ENCODE measurements at places on chromosomes 13 and 19.

GRCh38 chr19:5914946-5915781, 1.1 kb downstream of the CAPS start:
- no peak for DNase-seq

GRCh38 chr19:38699027-38699346, 45.3 kb downstream of the CAPN12 start:
- DNase-seq = no peak

DNA sequence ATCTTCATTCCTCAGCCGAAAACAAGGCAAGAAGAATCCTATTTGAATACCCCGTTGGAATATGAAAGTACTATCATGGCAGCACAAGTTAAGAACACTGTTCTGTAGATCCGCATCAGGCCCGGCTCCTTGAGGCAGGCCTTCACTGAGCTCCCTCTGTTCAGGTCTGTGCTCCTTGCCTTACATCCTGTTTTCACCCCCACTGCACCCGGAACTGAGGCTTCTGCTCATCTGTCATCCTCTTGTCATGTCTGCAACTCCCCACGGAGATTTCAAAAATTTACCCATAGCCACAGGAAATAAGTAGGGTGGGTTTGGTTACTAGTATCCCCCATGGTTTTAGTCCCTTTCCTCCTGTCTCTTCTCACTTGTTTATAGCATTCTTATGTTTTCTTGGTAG, 861.9 kb downstream of the GPC5 start:
- DNase-seq = no peak

DNA sequence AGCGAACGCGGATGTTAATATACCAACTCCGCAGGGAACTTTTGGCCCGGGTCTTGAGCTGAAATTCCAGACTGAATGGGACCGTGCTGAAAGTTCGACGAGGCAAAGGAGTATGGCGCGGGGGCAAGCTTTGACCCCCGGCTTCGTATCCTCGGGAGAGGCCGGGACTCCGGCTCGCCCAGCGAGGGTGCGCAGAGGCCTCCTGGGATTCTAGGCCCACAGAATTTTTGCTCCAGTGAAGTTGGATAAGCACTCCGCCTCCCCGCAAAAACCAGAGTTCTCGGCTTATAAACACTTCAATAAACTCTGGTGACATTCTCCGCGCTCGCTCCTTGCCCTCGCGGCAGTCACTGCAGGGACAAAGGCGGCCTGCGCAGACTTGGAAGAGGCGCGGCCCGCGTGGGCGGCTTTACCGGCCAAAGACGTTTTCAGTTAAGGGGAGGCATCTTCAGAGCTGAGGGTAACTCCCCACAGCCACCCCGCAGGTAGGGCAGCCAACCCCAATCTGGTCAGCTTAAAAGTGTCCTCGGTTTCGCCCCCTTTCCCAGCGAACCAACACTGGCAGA, 112.6 kb downstream of the KCNRG start:
- no peak for DNase-seq

GRCh38 chr19:34269968-34270621, 15.7 kb downstream of the GARRE1 start:
- peak; percentile 73 for DNase-seq

- no peak for DNase-seq
Observed at GRCh38 chr19:48755084-48755641, at the start of gene FGF21. FGF21 (plus strand) TSS chr19:48755524; CDS start chr19:48756237, 713 bp downstream.

DNA sequence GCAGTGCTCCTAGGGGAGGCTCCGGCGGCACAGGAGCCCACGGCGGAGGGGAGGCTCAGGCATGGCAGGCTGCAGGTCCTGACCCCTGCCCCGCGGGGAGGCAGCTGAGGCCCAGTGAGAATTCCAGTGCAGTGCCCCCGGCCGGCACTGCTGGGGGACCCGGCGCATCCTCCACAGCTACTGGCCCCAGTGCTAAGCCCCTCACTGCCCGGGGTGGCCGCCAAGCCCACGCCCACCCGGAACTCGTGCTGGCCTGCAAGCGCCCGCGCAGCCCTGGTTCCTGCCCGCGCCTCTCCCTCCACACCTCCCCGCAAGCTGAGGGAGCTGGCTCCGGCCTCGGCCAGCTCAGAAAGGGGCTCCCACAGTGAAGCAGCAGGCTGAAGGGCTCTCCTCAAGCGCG, 62.2 kb downstream of the SPRY2 start:
- no peak for DNase-seq

- DNase-seq = no peak
Observed at GRCh38 chr13:109400209-109400608, 386.2 kb downstream of the IRS2 start.

GRCh38 chr13:94716016-94716415, 3.7 kb upstream of the SOX21 start:
- no peak for DNase-seq

GRCh38 chr13:113562085-113562749, 22.3 kb upstream of the TFDP1 start:
- peak; percentile 81 for DNase-seq

DNA sequence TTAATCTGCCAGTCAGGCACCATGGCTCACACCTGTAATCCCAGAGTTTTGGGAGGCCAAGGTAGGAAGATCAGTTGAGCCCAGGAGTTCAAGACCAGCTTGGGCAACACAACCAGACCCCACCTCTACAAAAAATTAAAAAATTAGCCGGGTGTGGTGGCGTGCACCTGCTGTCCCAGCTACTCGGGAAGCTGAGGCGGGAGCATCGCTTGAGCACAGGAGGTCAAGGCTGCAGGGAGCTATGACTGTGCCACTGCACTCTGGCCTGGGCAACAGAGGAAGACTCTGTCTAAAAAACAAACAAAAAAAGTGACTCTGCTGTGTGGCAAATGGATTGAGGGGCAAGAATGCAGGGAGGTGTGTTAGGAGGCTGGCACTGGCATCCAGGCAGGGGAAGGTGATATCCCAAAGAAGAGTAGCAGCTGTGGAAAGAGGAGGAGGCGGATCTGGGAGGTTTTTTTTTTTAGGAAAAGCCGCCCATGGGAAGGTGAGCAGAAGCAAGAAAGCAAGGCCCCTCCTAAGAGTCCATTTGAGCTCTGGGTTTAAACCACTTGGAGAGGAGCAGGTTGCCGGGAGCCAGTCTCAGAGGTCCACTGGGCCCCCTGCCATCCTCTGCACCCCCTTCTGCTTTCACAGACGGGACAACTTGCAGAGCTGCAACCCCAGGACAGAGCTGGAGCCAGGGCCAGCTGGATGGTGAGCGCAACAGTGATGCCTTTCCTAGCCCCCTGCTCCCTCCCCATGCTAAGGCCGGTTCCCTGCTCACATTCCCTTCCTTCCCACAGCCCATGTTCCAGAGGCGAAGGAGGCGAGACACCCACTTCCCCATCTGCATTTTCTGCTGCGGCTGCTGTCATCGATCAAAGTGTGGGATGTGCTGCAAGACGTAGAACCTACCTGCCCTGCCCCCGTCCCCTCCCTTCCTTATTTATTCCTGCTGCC, 2.1 kb downstream of the HAMP start:
- DNase-seq = no peak

DNA sequence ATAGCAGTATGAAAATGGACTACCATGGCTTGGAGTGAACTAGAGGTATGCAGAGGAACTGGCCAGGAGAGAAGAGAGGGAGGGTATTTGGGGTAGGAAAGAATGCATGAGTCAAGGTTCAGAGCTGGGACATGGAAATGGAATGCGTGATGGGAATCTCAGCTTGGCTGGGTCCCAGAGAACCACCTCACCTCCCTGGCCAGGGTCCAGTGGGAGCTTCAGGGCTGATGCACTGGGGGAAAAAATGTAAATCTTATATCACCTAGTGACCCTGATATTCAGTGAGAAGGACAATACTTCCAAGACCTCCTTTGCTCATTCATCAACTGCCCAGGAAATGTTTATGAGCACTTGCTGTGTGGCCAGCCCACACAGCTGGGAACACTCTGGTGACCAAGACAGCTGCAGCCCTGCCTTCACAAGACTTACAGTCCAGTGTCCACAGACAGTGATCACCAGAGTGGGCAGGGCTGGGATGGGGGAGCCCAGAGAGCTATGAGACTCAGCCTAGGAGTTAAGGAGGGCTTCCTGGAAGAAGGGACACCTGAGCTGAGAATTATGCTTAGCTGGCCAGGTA, 12.8 kb downstream of the IGSF23 start:
- DNase-seq = no peak

DNA sequence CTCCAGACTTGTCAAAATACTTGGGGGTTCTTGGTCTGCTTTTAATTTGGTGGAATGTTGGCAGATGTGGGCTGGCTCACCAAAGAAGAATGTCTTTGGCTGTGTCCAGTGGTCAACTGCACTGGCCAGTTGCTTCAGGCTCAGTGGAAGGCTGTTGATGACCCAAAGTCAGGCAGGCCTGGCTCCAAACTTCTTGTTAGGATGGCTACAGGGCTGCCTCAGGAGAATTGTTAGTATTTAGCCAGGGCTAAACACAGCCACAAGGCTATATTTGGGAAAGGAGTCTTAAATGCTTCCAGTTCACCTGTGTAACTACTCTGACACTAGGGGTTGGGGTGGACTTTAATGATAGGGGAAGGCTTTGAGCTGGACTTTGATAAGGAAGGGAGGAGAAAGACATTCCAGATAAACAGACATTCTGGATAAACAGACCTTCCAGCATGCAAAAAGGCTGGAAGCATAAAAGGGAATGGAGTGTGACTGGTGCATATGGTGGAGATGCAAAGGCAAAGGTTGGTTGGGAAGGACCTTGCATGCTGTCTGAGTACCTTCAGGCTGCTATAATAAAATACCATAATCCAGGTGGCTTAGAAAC, 116.8 kb downstream of the FOXO1 start:
- no peak for DNase-seq

GRCh38 chr19:15488489-15489226, 9.4 kb upstream of the PGLYRP2 start:
- no peak for DNase-seq

DNA sequence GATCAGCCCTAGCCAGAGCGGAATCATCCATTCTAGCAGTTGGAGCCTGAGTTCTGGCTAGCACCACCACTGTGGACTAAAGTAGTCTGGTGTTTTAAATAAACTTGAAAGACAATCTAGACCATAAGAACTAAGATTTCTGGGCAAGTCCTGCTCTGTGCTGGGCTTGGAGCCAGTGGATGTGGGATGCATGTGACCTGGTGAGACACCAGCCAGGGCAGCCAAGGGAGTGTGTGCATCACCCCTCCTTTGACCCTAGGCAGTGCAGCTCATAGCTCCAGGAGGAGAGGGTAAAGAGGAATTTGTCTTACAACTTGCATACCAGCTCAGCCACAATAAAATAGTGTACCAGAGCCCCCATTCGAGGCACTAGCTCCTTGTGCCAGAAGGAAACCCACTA, 21.0 kb downstream of the ITGBL1 start:
- no peak for DNase-seq

- no peak for DNase-seq
Observed at GRCh38 chr13:84705982-84706710, 823.9 kb upstream of the SLITRK1 start.

DNA sequence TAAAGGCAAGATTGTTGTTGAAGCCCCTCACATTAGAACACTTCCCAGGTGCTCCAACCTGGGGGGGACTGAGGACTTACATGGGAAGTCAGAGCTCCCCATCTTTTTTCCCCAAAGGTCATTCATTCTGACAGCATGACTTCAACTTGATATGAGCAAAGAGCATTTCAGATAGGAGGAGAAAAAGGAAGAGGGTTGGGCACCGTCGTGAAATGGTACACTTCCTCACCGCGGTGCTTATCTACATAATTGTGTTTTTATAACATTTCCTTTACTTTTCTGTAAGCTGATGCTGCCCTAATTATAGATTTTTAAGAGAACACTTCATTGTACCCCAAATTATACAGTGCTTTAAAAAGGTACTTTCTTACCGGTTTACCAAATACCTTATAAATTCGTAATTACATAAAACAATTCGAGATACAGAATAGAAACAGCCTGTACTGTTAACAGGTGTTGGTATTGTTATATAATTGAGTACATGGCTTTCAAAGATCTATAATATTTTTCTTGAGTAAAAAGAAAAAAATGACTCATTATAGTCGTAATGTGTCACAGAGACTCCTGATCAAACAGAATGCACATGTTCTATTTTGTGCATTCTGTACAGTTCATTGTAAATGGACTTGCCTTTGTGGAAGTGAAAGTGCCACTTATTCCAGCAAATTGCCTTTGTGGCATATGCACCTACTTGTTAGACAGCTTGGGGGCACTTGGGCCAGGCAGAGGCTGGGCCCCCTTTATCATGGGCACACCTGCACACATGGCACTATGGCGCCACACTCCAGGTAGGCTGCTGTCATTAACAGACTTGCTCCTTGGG, 81.8 kb downstream of the GGACT start:
- no peak for DNase-seq

- no peak for DNase-seq
Observed at GRCh38 chr13:74921326-74921725, 560.6 kb downstream of the TBC1D4 start.

DNA sequence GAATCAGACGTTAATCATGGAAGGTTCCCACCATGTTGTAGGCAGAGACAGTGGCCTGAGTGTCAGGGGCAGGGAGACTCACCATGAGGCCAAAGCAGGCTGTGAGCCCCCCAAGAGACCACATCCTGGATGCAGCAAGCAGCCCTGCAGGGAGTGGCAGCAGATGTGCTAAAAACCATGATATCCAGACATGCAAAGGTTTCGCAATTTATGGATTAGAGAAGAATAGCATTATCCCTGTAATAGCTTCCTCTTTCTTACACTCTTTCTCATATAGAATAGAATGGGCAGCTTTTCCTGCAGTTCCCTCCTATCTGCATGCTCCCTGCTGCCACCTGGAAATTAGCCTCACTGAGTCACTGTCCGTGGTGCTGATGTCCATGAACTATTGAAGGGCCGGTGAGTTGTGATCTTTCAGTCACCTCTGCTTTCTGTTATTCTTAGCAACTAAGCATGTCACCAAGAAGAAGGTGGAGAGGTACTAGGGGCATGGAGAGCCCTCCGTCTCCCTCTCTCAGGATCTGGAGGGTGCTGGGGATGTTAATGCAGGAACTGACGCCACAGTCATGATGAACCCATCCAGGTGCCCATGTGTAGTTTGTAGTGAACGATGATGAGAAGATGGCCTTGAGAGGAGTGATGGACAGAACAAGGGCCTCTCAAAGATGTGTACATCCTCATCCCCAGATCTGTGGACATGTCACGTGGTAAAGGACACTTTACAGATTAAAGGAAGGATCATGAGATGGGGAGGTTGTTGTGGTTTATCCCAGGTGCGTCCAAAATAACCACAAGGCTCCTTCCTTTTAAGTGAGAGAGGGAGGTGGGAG, 9.9 kb downstream of the CEACAM4 start:
- peak; percentile 13 for DNase-seq

- no peak for DNase-seq
Observed at GRCh38 chr13:49272296-49272695, 24.6 kb downstream of the CDADC1 start.

DNA sequence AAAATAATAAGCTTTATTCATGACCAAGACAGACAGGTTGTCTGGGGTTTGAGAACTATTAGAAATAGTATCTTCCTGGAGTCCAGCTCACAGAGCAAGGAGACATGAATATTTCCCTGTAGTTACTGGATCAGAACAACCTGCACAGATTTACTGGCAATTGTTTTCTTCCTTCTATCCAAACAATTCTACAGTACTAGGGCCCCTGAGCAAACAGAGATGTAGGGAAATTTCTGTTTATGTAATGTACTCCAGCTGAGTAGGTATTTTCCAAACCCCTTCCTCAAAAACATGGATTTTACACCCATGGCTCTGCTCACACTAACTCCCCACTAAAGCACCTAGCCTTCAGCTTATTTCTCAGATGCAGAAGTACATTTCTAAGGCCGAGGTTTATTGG, 557.6 kb downstream of the GPC6 start:
- no peak for DNase-seq

All from activated CD8-positive, alpha-beta memory T cell treated with anti-CD3 and anti-CD28 coated beads for 24 hours (primary cell).